T-helper 2 cell treated with Interferon-gamma antibody and Interleukin-4, amounts not matched to agents 100 ng/mL and 5 ng/mL, for 36 hours (primary cell): ENCODE measurements at places on chromosomes 13 and 19. TPM values are rescaled to one million over a fixed set of nuclear protein-coding genes. Genes with fewer than 3 reads are reported as not detected.

Gene MBD3L2
- not detected in 2 replicates for total RNA-seq

Gene WDR88
- total RNA-seq: not detected in 2 replicates

Gene ICAM5
- 0.70 and 0.82 TPM in 2 replicates for total RNA-seq

Gene NCAN
- total RNA-seq: 0.48 TPM in 1 of 2 replicates, not detected in the other

Gene ZNF296
- total RNA-seq: 4.1 and 5.0 TPM in 2 replicates

Gene DMKN
- total RNA-seq: not detected in 2 replicates
